LoVo (cell line): ENCODE measurements at places on chromosomes 4 and X.
A peak's percentile ranks its signal among the peaks of the same experiment; 100 is the strongest.

GRCh38 chr4:158238575-158238974, 28.3 kb downstream of the TMEM144 start:
- no peak for DNase-seq

GRCh38 chr4:31052519-31052918, 332.4 kb downstream of the PCDH7 start:
- no peak for DNase-seq

GRCh38 chr4:140054861-140055260, 99.1 kb downstream of the MAML3 start:
- no peak for DNase-seq

GRCh38 chr4:37891260-37892159, 626 bp downstream of the TBC1D1 start:
- DNase-seq = peak; percentile 30

DNA sequence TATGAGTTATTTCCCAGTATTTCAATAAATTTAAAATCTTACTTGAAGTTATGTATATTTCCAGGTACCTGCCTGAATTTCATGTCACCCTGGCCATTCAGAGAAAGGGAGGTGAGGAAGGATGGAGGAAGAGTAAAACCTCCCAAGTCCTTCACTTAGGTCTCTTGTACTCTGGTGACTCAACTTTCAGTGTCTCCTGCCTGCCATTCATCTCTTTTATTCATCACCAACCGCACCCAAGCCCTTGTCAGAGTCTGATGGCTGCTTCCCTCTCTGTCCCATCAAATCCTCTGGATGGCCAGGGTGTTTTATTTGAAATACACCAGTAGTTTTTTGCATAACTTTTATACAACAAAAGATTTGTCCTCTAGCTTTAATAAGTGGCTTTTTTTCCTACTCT, 17.8 kb downstream of the TMPRSS11E start:
- DNase-seq = no peak

- DNase-seq = no peak
Observed at GRCh38 chrX:17072301-17072700, 125.8 kb downstream of the REPS2 start.
